Stimulated activated CD8-positive, alpha-beta memory T cell treated with anti-CD3 and anti-CD28 coated beads, Interleukin-4, amount 100 ng/mL, for 24 hours (primary cell): ENCODE measurements at places on chromosomes 1 and 21.

GRCh38 chr21:27196651-27197050 is 229.8 kb upstream of the ADAMTS5 start:
- DNase-seq: no peak

GRCh38 chr1:209601809-209602657 is 18.5 kb downstream of the CAMK1G start:
- DNase-seq: no peak

- DNase-seq: no peak
Observed at GRCh38 chr1:201495551-201496295, 11.2 kb downstream of the CSRP1 start.

DNA sequence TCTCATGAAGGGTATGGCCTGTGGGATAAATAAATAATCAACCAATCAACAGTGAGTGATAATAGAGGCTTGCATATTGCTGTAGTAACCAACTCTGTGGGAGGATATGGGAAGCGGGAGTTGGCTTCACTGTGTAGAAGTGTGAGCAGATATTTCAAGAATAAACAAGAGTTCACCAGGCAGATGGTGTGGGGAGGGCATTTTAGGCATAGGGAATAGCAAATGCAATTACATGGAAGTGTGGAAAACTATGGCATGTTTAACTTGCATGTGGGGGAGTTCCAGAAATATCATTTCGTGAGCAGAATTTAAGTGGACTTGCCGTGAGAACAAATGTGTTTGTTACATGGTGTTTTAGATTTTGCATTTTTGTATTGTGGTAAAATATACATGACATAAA is 95.2 kb downstream of the SPATA46 start:
- DNase-seq: no peak

- no peak for DNase-seq
Observed at GRCh38 chr1:152513081-152513480, 1.2 kb upstream of the CRCT1 start.

DNA sequence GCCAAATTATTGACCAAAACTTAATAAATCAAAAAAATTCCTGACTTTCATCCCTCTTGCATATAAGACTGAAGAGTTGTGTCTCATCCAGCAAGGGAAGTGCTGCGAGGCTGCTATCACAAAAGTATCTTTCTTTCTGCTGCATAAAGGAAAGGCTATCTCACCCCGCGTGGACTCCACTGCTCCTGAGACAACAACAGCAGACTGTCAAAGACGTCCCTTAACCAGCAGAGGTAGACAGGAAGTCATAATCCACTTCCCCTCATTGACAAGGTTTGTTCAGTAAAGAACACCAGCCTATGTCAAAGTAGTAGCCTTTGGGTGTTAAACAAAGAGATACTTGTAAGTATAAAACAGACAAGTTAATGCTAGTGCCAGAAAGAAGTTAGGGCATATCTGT is 29.4 kb downstream of the VPS26C start:
- no peak for DNase-seq

DNA sequence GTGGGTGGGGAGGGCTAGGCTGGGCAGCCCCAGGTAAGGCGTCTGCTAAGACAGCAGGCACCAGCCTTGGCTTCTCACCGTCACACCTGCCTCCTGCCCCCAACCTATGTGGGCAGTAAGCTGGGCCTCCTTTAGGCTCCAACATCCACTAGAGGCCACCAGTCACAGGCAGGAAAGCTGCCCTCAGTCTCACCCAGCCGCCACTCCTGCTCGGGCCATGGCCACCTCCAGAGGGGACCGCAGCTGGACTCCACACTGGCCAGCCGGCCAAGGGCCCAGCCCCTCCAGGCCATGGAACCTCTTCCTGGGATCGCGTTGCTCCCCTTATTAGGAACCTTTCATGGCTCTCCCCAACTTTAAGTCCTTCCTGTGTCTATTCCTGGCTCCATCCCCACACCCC is 74.5 kb downstream of the MRPL37 start:
- DNase-seq: no peak

- DNase-seq: no peak
Observed at GRCh38 chr1:230913496-230913895, 45.2 kb upstream of the C1orf198 start.

DNA sequence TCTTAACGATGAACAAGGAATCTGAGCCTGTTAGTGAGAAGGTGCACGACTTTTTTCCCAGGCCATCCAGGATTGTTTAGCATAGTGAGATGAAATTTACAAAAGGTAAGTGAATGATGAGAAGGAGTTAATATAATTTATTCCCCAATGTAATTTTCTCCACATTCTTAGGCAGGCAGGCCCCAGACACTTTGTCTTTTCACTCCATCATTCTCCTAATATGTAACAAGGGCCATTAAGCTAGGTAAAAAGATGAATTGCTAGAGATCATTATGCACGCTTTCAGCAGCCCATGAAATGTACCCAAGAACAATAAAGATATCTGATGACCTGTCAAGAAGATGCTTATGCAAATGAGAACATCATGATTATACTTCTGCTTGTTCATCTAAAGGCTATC is 24.1 kb downstream of the NIBAN1 start:
- no peak for DNase-seq

GRCh38 chr1:7052701-7053100 is 267.4 kb downstream of the CAMTA1 start:
- no peak for DNase-seq

DNA sequence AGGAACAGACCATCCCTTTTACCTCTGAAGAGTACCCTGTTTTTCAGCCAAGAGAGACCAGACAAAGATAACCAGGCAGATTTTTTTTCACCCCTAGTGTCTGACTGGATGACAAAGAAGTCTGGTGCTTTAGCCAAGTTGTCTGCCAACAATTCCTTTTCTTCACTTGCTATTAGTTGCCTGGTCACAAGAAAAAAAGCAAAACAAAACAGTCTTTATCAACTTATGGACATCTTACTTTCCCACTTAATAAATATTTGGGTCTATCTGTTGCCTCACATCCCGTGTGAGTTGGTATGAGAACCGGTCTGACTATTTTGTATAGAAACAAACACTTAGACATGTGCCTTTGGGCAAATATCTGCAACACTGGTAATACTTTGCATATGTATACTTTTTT is 662.9 kb downstream of the PLPP3 start:
- DNase-seq: no peak
